ENCODE measurements at places on chromosomes 3 and 15.

- peak; percentile 35 for DNase-seq
Observed at GRCh38 chr15:98289747-98290146, 329.2 kb downstream of the ARRDC4 start.

DNA sequence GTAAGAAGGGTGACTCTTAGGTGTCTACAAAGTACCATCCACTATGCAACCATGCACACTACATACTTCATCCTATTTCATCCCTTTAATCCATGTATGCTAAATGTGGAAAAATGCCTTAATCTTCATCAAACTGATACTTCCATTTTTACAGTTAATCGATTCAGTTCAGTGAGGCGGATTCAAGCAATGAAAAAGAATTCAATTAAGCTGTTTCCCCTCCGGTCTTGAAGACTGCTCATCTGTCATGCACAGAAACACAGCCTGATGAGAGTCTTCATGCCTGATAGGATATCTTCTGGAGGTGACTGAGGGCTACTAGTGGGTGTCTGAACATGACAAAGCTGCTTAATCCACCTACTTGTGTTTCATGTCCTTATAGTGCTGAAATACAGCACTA, 270.6 kb upstream of the ALCAM start:
- DNase-seq, result no peak

DNA sequence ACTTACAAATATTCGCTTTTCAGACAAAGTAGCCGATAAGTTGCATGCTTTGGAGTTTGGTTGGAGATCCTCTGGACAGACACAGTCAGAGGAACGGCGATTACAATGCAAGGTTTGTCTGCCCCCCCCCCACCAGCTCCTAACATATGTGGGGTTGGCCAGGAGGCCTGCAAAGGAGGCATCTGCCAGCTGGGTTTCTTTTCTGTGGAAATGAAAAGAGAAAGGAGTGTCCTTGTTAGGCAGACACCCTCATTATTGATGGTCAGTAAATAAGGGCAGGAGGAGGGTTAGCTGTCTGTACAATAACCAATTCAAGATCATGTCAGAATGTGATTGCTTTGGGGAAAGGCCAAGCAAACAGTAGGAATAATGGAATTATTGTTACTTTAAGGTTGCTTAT, 49.1 kb downstream of the TLNRD1 start:
- no peak for DNase-seq

DNA sequence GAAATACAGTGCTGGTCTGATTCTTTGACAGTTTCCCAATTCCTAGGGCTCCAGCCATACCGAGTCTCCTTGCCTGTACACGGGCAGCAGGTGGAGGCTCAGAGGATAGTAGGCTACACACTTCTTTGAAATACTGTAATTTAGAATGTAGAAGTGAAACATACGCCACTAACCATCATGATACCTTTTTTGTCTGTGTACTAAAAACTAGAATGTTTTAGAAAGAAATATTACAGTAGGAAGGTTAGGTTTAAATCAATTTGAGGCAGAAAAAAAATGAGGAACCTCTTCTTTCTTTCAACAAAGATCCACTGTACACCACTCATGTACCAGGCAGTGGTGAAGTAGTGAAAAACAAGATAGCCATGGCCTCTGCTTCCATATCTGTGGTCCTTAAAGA, 354.7 kb downstream of the MCTP2 start:
- no peak for DNase-seq

DNA sequence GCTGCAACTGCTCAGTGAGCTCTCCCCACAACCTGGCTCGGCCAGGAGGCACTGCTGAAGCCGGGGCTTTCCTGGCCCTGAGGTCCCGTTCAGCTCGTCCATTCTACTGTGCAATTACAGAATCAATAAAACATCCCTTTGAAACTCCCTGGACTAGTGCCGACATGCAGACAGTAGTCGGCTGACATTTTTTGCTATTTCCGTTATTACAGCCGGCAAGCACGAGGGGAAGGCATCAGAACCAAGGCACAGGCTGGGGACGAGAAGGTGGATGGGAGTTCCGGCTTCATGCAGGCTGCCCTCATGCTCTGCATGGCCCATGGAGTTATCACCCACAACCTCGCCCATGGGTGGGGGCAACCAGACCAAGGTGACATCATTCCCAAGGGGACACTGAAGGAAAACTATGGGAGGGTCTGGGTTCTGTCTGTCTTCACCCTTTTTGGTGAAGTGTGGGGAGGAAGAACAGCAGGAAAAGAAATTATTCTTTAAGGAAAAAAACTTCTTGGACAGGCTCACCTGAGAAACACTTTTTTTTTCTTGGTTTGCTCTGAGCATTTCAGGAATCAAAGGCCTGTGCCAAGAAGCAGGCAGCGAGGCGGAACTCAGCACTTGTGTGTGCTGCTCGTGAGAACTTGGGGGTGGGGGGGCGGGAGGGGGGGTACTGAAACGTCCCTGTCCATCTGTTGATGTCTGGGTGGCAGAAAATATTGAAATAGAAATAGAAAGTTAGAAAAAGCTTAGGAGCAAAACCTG, 154.5 kb downstream of the FOXP1 start:
- DNase-seq, result no peak

DNA sequence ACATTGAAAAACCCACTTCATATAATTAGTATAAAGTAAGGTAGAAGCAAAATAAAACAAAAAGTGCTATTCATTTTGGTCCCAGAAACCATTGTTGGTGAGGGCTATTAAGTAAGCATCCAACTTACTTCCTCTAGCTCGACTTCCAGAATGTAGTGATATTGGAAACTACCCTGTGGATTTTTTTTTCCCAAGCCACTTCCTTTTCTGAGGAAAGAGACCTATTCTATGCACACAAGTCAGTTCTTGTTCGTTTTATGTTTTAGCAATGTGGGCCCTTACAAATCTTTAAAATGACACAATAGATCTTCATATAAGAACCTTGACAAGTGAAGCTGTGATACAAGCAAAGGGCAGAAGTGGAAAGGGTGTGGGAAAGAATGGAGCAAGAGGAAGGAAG, 402.0 kb upstream of the TBL1XR1 start:
- no peak for DNase-seq

- DNase-seq, result no peak
Observed at GRCh38 chr15:31313223-31313622, 13.4 kb upstream of the KLF13 start.

DNA sequence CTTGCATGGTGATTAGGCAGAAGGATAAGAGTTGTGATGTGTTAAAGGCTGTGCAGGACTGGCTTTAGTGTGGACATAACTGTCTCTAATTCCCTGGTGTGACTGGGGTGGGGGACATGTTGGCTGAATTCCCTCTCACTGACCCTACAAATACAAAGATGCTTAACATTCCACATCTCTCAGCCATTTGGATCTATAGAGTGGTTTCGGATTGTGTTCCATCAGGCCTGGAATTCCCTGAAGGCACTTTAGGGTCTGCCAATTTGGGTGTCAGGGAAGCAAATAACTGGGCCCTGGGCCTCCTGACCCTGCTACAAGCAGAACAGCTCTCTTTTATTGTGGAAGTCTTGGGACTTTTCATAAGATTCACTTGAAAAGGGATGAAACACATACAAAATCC, 56.2 kb downstream of the ARHGEF26 start:
- peak; percentile 58 for DNase-seq

GRCh38 chr15:93500155-93500554, 411.1 kb upstream of the RGMA start:
- no peak for DNase-seq

- DNase-seq, result peak; percentile 37
Observed at GRCh38 chr3:52507359-52507758, 12.2 kb downstream of the STAB1 start.

- peak; percentile 60 for DNase-seq
Observed at GRCh38 chr3:152961323-152961722, 126.4 kb downstream of the P2RY1 start.

DNA sequence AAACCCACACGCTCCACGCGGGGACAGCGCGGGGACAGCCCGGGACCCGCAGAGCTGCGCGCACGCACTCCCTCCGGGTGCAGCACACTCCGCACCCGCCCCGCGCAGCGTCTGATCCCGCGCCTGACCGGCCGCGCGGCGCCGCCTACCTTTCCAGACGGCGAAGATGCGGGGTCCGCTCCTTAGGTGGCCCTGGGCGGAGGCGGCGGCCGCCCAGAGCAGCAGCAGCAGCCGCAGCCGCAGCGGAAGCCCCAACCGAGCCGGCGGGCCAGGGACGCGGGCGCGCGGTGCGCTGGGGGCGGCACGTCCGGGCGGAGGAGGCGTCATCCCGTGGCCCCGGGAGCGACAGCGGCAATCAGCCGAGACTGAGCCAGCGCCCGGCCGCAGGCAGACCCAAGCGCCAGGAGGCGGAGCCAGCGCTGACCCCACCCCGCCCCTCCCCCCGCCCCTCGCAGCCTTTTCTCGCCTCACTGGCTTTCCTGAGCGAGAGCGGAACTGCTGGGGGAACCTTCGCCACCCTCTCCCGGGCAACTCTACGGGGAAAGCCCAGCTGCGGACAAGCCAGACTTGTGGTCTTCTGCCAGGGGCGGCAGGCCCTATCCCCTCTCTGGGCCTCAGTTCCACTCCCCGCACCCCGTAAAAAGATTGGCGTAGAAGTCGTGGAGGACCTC, at the start of gene SEMA7A:
TSS of gene SEMA7A (minus strand) at position 367 of the 671 bp plus-strand sequence. CDS start at position 327, 40 bp downstream.
- peak; percentile 88 for DNase-seq

DNA sequence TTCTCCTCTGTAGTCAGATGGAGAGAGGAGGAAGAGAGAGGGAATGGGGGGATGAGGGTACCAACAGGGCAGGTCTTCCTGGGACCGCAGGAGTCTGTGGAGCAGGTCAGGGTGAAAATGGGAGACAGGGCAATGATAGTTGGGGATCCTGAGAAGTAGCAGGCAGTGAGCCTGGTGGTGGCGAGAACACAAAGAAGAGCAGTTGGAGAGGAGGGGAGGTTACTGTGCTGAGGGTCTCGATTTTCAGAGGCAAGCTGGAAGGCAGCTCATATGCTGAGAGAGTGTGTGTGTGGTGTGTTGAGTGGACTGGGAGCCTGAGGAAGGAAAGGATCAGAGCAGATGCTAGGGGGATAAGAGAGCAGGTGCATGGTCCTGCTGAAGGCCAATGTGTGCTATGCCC, 2.1 kb upstream of the DOCK3 start:
- no peak for DNase-seq

DNA sequence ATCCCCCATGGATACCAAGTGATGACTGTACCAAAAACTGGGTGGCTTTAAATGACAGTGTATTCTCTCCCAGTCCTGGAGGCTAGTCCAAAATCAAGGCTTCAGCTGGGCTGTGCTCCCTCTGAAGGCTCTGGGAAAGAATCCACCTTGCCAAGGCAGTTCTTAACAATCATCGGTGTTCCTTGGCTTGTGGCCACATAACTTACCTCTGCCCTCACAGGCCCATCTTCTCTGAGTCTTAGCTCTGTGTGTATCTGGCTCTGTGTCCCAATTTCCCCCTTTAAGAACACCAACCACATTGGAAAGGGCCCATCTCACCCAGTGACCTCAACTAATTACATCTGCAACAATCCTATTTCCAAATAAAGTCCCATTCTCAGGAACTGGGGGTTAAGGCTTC, 503.0 kb upstream of the PROK2 start:
- DNase-seq, result no peak

DNA sequence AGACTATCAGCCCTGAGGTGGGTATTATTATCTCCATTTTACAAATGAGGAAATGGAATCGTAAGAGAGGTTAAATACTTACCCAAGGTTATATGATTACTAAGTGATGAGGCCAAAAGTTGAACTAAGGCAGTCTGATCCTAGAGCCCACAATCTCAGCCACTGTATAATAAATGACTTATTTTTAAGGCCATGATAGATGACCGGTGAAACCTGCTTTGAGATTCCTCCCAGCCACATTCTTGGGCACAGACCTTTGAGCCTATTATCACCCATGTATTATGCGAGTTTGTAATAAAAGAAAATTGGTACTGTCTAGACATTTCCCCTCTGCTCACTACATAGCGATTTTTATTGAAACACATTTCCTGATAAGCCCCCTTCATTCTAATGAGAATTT, 37.4 kb downstream of the POLQ start:
- no peak for DNase-seq

DNA sequence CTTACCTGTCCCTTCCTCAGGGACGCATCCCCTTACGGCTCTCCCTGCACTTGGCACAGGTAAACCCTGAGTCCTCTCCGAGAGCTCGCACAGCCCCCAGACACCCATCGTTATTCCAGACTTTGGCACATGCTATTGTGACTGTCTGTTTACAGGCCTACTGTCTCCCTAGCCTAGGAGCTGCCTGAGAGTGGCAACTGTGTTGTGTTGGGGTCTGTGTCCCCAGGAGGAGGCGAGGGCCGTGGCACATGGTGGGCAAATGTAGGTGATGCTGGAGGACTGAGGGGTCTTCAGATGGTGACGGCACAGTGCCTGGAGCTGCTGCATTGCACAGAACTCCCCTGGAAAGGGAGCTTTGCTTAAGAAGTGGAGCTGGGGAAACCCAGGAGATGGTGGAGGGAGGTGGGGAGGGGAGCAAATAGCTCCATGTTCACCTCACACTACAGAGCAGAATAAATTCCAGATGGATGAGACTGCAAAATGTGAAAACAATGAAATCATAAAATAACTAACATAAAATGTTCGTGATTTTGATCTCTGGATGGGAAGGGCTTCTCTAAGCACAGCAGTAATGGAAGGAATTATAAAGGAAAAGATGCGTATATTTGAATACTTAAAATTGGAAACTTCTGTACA, 96.5 kb downstream of the SMAD6 start:
- no peak for DNase-seq

DNA sequence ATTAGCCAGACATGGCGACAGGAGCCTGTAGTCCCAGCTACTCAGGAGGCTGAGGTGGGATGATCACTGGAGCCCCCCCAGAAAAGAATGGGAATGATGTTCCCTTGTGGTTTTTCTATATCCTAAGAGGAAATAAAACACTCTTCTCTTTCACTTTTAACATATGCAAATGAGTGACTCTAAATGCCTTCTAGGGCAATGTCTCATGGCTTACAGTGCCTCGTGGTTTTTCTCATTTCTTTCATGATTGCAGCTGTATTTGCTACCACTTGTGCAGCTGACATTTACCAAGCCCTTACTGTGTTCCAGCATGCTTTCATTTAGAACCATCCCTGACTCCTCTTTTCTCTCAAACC, 26.4 kb downstream of the STOML1 start:
- no peak for DNase-seq

GRCh38 chr3:18717598-18717997, 292.5 kb upstream of the SATB1 start:
- no peak for DNase-seq

DNA sequence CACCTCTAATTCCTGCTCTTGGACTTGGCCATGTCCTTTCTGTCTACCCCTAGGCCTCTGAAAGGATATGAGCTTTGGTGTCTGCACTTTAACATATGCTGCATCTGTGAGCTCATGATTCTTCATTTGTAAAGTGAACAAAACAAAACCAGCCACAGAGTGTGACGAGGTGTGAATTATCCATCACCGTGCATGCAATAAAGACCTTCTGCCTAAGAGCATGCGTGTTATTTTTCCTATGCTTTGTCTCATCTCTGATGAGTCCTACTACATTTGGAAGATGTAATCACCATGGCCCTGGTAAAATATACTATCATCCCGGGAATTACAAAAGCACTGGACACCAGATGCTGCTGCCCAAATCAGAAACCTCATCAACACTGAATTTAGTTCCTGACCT, 103.5 kb upstream of the KCNAB1 start:
- DNase-seq, result no peak

DNA sequence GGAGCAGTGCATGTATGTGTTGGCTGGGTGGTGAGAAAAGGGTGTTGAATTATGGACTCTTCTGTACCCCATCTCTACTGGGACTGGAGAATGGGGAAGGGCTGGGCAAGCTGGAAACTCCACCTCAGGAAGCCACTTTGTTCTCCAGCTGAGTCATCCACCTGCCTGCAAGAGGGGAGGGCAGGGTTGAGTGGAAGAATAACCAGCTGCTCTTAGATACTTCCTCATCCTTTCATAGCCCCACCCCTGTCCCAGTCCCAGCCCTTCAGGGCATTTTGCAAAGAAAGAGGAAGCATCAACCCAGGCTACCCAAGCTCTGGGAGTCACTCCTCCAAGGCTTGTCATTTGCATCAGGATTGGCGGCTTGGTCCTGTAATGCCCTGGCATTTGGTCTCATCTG, 33.1 kb downstream of the RAB11A start:
- DNase-seq, result peak; percentile 86

Measured in mesendoderm (in vitro differentiated cells).